ENCODE measurements at places on chromosomes 4 and X.

DNA sequence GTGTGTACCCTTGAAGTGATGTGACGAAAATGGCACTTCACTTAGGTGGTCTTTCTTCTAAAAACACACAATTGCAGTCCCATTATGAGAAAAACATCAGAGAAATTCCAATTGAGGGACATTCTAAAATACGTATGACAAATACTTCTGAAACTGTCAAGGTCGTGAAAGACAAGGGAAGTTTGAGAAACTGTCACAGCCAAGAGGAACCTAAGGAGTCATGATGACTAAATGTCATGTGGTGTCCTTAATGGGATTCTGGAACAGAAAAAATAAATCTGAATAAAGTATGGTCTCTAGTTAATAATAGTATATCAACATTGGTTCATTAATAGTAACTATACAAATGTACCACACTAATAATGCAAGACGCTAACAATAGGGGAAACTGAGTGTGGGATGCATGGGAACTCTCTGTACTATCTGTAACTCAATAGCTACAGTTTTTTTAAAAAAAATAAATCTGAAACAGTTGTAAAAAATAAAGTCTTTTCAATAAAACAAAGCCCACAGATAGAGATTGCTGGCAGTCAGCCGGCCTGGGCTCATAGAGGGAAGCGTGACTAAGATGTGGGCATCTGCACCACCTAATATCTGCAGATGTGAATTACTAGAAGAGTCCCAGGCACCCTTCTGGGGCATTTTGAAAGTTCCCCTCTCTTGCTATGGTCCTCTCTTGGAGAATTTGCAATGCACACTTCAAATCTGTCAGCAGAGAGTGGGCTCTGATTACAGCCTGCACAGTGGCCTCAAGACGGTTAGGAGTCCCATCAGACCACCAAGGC, 47.6 kb downstream of the MID1IP1 start:
- DNase-seq, result no peak

GRCh38 chr4:80107374-80107773, 34.3 kb upstream of the ANTXR2 start:
- no peak for DNase-seq

DNA sequence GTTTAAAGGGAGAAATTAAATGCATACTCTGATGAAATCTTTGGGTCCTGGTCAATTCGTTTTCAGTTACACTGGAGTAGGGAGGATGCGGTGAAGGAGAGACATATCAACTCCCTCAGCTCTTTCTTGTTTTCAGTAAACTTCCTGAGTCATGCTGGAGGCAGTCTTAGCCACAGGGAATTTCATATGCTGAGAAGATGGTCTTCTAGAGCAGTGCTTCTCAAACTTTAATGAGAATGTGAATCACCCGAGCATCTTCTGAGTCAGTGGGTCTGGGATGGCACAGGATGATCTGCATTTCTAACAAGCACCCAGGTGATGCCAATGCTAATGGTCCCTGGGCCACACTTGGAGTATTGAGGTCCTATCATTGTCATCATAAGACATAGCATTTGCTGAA, 214.5 kb downstream of the KIT start:
- peak; percentile 23 for DNase-seq

DNA sequence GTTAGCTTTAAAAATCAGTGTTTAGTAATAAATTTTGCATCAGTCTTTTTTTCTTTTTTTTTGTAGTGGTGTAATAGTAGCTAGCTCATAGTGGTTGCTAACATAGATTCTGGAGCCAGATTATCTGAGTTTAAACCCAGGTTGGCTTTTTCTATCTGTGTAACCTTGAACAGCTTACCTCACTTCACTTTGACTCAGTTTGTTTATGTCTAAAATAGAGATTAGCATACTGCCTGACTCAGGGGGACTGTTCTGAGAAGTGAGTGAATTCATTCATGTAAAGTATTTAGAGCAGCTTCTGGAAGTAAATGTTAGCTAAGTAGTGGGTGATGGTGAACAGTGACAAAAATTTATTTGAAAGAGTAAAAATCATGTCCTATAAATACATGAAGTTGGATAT, 32.9 kb downstream of the CPEB2 start:
- DNase-seq, result peak; percentile 9

GRCh38 chr4:97396097-97396496, 747.2 kb downstream of the STPG2 start:
- no peak for DNase-seq

DNA sequence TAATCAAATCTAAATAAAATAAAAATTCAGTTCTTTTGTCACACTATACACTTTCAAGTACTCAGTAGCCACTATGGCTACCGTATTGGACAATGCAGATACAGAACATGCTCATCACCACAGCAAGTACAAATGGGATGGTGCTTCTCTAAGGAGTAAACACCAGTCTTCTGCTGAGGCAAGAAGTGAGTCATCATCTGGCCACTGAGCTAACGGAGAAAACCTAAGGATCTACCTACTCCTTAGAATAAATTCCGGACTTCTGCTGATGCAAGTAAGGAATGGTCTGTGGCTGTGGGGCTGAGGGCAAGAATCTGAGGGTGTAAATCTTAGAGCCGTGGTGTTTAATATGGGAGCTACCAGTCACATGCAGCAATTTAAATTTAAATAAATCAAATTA, 11.3 kb upstream of the RBMXL3 start:
- DNase-seq, result no peak

DNA sequence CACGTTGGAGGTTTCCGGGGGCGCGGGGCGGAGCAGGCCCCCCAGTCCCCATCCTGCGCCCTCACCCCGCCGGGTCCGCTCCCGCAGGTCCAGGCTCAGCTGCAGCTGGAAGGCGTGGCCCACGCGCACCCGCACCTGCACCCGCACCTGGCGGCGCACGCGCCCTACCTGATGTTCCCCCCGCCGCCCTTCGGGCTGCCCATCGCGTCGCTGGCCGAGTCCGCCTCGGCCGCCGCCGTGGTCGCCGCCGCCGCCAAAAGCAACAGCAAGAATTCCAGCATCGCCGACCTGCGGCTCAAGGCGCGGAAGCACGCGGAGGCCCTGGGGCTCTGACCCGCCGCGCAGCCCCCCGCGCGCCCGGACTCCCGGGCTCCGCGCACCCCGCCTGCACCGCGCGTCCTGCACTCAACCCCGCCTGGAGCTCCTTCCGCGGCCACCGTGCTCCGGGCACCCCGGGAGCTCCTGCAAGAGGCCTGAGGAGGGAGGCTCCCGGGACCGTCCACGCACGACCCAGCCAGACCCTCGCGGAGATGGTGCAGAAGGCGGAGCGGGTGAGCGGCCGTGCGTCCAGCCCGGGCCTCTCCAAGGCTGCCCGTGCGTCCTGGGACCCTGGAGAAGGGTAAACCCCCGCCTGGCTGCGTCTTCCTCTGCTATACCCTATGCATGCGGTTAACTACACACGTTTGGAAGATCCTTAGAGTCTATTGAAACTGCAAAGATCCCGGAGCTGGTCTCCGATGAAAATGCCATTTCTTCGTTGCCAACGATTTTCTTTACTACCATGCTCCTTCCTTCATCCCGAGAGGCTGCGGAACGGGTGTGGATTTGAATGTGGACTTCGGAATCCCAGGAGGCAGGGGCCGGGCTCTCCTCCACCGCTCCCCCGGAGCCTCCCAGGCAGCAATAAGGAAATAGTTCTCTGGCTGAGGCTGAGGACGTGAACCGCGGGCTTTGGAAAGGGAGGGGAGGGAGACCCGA, 14.0 kb downstream of the SHOX start:
- no peak for DNase-seq

GRCh38 chr4:108901291-108901690, 138.4 kb upstream of the ETNPPL start:
- no peak for DNase-seq

GRCh38 chrX:103503163-103503852, 16.0 kb downstream of the RAB40A start:
- DNase-seq, result peak; percentile 3

DNA sequence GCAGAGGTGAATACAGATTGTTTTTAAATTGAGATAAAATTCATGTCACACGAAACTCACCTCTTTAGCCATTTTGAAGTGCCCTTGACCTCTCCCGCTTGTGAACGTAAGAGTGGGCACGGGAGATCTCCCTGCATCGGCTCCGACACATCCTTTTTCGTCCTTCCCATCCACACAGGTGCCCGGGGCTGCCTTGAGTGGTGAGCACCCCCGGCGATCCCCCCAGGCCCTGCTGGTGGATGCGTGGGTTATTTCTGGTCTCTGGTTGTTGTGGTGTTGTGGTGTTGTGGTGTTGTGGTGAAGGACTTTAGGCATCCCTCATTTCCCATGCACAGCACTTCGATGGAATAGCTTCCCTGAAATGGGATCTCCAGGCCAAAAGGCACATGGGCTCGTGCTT, 46.1 kb downstream of the PSAPL1 start:
- DNase-seq, result no peak

DNA sequence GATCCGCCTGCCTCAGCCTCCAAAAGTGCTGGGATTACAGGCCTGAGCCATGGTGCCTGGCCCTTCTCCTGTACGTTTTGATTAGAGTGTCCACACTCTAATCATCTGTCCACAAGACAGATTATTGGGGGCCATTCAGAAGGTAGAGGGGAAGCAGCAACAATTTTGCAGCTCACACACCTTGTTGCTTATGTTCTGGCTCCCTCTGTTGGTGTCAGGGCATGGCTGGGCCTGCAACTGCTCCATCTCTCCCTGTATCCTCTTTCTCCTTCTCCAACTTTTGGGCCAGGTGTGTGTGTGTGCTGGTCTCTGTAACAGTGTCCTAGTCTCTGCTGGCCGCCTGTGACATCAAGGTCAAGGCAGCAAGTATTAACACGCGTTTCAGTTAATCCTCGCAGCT, 125.5 kb upstream of the MBNL3 start:
- no peak for DNase-seq

GRCh38 chrX:21657318-21658151, 595 bp downstream of the KLHL34 start:
- no peak for DNase-seq

DNA sequence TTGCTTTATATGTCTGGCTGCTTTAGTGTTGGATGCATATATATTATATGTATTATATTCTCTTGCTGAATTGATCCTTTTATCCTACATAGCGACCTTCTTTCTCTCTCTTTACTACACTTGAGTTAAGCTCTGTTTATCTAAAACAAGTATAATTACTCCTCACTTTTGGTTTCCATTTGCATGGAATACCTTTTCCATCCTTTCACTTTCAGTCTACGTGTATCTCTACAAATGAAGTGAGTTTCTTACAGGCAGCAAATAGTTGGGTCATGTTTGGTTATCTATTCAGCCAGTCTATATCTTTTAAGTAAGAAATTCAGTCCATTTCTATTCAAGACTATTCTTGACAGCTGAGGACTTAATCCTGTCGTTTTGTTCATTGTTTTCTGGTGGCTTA, 167.5 kb upstream of the USP38 start:
- no peak for DNase-seq

GRCh38 chr4:1400191-1400805, 5.9 kb downstream of the NKX1-1 start:
- DNase-seq, result no peak

GRCh38 chr4:124534131-124534530, 178.4 kb downstream of the ANKRD50 start:
- DNase-seq, result no peak

- no peak for DNase-seq
Observed at GRCh38 chr4:54731552-54731951, 73.8 kb downstream of the KIT start.

GRCh38 chrX:47595716-47596251, 13.5 kb downstream of the TIMP1 start:
- DNase-seq, result no peak
